ENCODE measurements at places on chromosomes 12 and 14.
A peak's percentile ranks its signal among the peaks of the same experiment; 100 is the strongest.

- DNase-seq = no peak
Measured at GRCh38 chr14:63565448-63565847, 22.3 kb upstream of the PPP2R5E start.

DNA sequence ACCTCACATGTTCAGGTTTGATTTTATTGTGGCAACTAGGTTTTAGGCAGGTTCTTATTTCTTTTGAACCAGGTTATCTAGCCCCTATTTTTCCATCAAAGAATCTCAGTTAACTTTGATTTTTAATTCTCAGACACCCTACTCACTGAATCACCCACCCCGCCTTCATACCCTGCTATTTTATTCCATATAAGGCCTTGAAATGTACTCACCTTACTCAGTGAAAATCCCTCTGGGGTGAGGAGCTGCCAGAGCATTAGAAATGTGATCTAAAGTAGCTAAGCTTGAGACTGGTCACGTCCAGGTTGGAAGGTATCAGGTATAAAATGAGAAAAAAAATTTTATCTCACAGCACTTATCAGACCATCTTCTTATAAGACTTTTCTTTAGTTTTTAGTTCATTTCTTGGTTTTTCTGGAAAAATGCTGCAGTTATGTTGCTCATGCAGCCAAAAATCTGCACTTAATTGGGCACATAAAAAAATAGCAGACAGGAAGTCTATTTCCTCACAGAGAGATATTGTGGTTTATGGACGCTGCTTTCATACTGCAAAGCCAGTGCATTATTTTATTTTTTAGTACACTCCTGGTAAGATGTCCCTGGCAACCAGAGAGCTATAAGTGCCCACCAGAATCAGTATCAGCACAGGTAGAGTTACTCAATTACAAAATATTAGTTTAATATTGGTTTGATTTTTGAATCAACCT is 101.5 kb upstream of the CCDC91 start:
- peak; percentile 12 for DNase-seq

- DNase-seq = peak; percentile 53
Measured at GRCh38 chr14:91416744-91417119, 888 bp downstream of the CCDC88C start.

GRCh38 chr12:103495469-103496456 is at the start of gene C12orf42:
Gene C12orf42 (minus strand): TSS chr12:103495968. CDS start chr12:103478426, 17,542 bp downstream.
- peak; percentile 53 for DNase-seq

- DNase-seq = no peak
Measured at GRCh38 chr12:132170637-132171292, 26.5 kb downstream of the NOC4L start.

DNA sequence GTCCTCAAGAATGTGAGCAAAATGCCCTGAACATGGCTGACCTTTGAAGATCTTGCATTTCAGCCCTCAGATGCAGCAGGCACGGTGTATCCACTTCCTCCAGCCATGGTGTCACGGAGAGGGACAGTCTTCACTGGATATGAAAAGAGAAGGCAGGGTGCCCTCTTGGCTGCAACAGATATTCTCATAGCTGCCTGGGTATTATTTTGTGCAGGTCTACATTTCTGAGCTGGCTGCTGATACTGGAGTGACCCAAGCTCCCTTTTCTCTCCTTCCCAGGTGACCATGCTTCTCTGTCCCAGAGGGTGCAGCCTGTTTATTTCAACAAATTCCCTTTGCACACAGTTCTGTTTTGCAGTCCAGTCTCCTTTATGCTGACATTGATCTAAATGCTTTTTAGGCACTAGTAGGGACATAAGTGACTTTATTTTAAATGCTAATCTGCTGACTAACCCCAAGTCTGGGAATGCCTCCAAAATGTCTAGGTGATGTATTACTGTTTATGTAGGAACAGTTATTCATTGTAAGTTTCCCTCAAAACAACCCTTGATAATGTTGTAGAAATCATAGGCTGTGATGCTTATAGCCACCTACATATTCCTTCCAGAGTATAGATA is 17.4 kb upstream of the PYGL start:
- peak; percentile 17 for DNase-seq

DNA sequence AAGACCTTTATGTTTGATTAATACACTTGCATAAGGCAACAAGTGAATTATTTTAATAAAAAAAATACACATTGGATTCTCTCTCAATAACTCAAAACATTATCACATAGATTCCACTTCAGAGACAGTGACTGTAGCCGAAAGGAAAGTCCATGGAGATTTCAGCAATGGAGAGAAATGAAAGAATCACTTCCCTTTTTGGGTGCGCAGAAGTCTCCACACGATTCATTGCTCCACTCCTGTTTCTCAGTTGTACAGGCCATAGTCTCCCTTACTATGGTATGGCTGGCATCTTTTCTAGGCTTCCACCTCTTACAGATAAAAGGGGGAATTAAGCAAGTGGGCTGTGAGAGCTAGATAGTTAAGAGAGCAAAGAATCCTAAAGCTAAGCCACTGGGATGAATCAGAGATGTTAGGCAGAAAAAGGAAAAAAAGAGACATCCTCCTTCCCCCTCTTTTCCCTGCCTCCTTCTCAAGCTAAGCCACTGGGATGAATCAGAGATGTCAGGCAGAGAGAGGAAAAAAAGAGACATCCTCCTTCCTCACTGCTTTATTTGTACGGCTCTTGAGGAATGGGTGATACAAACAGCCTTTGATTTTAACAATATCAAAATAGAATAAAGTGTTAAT is 16.3 kb downstream of the ST8SIA1 start:
- no peak for DNase-seq

- DNase-seq = no peak
Measured at GRCh38 chr12:2666846-2667245, 127.9 kb upstream of the FKBP4 start.

DNA sequence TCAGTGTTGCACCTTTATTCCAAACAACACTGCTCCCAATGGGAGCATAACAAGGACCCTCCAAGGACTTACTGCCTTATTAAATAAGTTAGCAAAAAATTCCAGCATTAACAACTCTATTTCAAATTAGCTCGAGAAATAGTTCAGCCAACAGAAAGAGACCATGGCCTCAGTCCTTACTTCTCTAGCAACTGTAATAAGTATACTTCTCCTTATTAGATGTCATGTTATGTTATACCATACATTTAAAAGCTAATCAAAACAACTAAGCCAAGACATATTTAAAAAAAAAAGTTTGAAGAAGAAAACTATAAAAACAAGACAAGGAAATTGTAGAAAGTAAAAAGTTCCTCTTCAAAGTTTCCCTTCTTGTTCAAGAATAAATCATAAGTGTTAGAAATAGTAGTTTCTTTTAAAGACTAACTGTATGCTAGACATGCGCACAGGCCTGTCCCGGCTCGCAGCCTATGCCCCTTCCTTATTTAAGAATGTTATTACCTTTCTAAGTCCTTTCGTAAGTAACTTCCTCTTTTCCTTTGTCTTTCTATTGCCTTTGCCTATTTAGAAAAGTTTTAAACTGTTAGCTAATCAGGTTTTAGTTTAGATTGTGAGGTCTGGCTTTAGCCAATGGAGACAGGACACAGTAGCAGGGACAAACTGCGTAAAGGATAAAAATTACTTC is 68.6 kb downstream of the RESF1 start:
- peak; percentile 70 for DNase-seq

- peak; percentile 89 for DNase-seq
Measured at GRCh38 chr14:21268617-21269251, 508 bp downstream of the HNRNPC start.

- no peak for DNase-seq
Measured at GRCh38 chr12:46395388-46395787, 22.8 kb upstream of the SLC38A2 start.

- DNase-seq = no peak
Measured at GRCh38 chr12:98780261-98780660, 135.2 kb downstream of the APAF1 start.

- DNase-seq = peak; percentile 6
Measured at GRCh38 chr14:73665130-73665529, 20.3 kb downstream of the DNAL1 start.

DNA sequence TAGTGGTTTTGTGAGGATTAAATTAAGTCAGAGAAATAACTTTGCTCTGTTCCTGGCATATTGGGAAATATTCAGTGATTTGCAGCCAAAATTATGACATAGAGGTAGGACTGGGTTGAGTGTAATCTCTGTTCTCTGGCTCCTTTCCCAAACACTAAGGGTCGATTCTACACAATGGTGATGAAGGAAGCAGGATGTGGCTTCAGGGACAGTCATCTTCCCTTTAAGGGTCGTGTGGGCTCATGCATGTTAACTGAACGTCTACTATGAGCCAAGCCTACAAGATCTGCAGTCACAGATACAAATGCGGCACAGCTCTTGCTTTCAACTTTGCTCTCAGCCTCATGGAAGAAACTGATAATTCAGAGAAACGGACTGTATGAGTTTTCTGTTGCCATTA is 381.6 kb downstream of the VRK1 start:
- no peak for DNase-seq

- peak; percentile 21 for DNase-seq
Measured at GRCh38 chr12:104132351-104132956, 5.6 kb downstream of the NFYB start.

DNA sequence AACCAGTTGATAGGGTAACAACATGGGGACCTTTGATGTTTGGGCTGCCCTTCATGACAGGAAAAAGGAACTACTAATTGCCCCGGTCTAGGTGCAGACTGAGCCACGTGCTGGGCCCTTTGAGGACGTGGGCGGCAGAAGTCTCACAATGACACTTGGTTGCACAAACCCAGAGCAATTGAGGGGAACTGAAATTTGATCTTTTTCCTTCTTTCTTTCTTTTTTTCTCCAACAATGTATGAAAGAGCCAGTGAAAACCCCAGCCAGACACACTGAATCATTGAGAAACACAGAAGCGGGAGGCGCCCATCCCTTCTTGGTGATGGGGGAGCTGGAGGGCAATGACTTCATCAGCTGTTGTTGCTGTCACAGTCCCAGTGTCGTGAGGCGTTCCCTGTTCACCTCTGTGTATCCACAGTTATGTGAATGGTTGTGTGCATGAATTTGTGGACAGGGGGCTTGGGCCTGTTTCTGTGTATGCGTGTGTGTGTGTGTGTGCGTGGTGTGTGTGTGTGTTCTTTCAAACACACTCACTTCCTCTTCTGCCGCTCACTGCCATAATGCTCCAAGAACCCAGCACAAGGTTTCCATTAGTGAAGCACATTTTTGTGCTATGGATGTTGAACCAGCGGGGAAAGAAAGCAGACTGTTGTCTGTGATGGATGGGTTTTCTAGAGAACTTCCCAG is 137.5 kb upstream of the CCND2 start:
- peak; percentile 57 for DNase-seq

GRCh38 chr12:4649358-4649661 is 396 bp downstream of the NDUFA9 start:
- DNase-seq = no peak

DNA sequence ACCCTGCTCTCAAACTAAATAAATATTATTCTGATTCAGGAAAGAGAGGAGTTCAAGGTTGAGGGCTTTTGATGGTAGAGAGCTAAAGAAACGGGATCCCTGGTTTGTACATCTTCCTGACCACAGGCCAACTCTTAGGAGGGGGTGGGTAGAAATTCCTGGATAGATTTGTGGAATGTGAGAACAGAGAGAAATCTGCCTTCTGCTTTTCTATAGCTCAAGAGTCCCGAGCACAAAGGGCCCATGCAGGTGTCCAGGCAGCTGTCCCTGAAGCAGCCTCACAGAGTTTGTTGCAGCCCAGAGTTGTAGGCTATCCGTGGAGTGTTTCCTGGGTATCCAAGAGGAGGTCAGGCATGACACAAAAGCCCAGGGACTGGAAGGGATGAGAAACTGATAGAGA is 198.6 kb downstream of the BCAT1 start:
- no peak for DNase-seq

- DNase-seq = no peak
Measured at GRCh38 chr12:127127897-127128296, 1139.1 kb upstream of the TMEM132C start.

DNA sequence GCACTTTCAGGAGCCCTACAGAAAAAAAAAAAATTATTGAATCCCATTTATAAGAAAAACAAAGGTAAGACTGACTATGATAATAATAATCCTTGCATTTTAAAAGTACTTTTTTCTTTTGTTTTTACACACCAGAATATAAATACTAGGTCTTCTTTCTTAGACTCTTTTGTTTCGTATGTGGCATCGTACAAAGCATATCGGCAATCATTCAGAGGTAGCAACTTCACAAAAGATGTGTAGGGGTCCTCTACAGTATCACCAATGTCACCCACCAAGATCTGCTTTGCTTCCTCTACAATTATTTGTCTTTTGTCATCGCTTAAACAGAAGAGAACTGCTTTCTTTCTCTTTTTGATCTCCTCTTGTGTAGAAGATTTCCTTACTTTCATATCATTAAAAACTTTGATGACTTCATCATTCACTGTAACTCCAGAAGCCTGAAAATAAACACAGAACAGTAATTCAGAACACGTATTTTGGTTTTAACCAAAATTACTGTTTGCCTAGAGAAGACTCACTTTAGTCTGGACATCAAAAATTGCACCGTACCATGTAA is 1.2 kb downstream of the CFL2 start:
- no peak for DNase-seq

DNA sequence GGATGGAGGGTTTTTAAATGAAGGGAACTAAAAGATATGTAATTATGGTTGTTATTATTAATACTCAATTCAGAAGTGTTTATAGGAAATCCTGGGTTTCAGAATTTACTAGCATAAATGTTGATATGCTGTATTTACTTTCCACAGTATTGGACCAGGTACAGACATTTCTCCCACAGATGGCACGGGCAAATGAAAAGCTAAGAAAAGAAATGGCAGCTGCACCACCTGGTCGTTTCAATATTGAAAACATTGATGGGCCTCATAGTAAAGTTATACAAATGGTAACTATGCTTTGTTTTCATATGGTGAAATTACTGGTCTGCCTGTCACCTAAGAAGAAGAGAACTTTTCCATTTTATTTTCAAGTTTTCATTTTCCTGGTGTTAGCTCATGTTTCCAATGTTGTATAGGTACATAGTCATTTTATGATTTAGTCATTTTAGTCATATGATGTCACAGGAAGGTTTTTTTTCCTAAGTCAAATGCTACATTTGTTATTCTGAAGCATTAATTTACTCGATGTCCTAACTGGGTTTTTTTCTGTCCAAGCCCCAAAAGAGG is 5.5 kb downstream of the NOPCHAP1 start:
- DNase-seq = no peak

- DNase-seq = no peak
Measured at GRCh38 chr14:38592764-38593442, 337.0 kb upstream of the CLEC14A start.

- peak; percentile 96 for DNase-seq
Measured at GRCh38 chr12:110403146-110403975, at the start of gene ANAPC7. Gene ANAPC7 (minus strand): TSS chr12:110403708. CDS start chr12:110403627, 81 bp downstream.

DNA sequence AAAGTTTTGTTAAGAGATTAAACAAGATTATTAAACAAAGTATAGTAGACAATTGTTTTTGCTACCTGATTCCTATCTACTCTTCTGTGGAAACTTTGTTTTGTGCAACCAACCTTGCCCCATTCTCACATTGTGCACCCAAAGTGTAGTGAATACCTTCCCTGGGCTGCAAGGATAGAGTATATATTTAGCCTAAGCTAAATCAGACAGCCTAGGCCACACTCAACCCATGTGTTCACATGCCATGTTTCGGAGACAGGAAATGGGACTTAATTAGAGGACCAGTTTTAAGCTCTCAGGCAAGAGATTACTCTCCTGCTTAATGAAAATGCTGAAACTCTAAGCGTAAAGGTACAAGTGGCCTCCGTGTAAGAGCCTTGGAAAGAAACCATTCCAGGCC is 734.9 kb upstream of the USP15 start:
- no peak for DNase-seq

All from hematopoietic multipotent progenitor cell treated with erythropoietin and hydrocortisone succinate and interleukin-3 and kit ligand, for 4 days (in vitro differentiated cells).